ENCODE measurements at places on chromosomes 3 and 15. TPM values are rescaled to one million over a fixed set of nuclear protein-coding genes. Genes with fewer than 3 reads are reported as not detected.
A peak's percentile ranks its signal among the peaks of the same experiment; 100 is the strongest.

The FBXO40 gene
- total RNA-seq: not detected

The CHAC1 gene
- total RNA-seq: 33.1 TPM

The TLR9 gene
- under 0.01 TPM for total RNA-seq

The ROBO2 gene
- 1.5 TPM for total RNA-seq

The LDHAL6B gene
- total RNA-seq: not detected

The GOLGA6L7 gene
- not detected for total RNA-seq

- H3K27ac ChIP-seq: no peak overlapping the region
- no peaks in the 10 kb centered on the region for H3K36me3 ChIP-seq
- H3K4me3 ChIP-seq: no peak overlapping the region
- no peak for DNase-seq
- no peaks in the 10 kb centered on the region for H3K4me1 ChIP-seq
- peaks cover 16% of the 10 kb centered on the region for H3K27me3 ChIP-seq
These were observed 9.2 kb upstream of the TGM5 start for GRCh38 chr15:43275740-43276562.

- H3K27ac ChIP-seq: no peak overlapping the region
- no peaks in the 10 kb centered on the region for H3K4me1 ChIP-seq
- no peaks in the 10 kb centered on the region for H3K36me3 ChIP-seq
- H3K27me3 ChIP-seq: no peaks in the 10 kb centered on the region
These were observed 843.1 kb downstream of the ROBO1 start for GRCh38 chr3:78924711-78925110.

DNA sequence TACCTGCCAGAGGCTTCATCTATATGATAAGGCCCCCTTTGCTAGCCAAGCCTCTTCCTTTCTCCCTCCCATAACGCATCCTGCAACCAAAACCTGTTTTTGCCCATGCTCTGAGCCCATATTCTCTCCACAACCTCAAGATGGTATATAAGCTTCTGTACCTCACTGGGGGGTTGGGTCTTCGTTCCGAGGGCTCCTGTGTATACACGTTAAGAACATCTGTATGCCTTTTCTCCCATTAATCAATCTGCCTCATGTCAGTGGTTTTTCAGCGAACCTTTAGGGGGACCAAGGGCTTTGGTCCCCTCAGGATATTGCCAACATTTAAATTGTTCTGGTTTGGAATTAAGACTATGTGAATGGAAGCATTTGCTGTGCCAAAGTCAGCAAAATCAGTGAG is 168.0 kb downstream of the PEX5L start:
- no peak overlapping the region for H3K4me3 ChIP-seq
- DNase-seq: no peak
- no peaks in the 10 kb centered on the region for H3K4me1 ChIP-seq
- H3K36me3 ChIP-seq: no peaks in the 10 kb centered on the region
- H3K27me3 ChIP-seq: no peaks in the 10 kb centered on the region

DNA sequence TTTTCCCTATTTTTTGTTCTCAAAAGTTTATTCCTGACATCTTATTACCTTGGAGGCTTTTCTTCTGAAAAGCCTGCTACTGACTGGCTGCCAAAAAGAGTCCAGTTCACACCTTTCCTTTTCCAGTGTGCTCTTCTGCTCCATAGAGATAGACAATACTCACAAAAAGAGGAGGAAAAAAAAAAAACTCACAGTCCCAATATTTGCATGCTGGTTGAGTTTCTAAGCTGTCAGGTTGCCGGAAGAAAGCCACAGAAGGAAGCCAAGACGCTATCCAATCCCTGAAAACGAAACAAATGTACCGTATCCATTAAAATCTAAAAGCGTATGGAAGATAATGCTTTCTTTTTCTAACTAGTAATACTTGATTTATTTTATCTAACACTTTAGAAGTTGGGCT is 299.5 kb downstream of the CADM2 start:
- no peak overlapping the region for H3K27ac ChIP-seq
- H3K27me3 ChIP-seq: no peaks in the 10 kb centered on the region
- H3K36me3 ChIP-seq: no peaks in the 10 kb centered on the region
- H3K4me3 ChIP-seq: no peak overlapping the region

DNA sequence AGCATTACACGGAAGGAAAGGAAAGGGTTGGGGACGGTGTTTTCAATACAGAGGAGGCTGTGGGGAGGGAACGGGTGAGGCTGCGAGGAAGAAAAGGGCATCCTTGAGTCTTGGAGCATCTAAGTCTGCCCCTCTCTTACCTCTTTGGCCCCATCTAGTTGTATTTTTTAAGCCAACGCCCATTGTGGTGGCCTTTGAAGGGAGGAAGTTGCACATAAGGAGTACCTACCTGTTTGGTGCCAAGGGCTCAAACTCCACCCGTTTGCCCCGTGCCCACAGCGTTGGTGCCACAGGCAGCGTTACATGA is 146.1 kb upstream of the UMPS start:
- no peaks in the 10 kb centered on the region for H3K4me1 ChIP-seq
- no peak for DNase-seq
- no peak overlapping the region for H3K4me3 ChIP-seq
- H3K27ac ChIP-seq: no peak overlapping the region
- peaks cover 26% of the 10 kb centered on the region for H3K27me3 ChIP-seq
- H3K36me3 ChIP-seq: no peaks in the 10 kb centered on the region

- H3K4me1 ChIP-seq: peaks cover 4% of the 10 kb centered on the region
- peak; percentile 96 for DNase-seq
- H3K27me3 ChIP-seq: no peaks in the 10 kb centered on the region
- H3K36me3 ChIP-seq: peaks cover 6% of the 10 kb centered on the region
- peak within 1 kb of the TSS; percentile 71 for H3K4me3 ChIP-seq
These were observed at the start of gene RPUSD3 for GRCh38 chr3:9843715-9844438. Gene RPUSD3, minus strand, starts transcription at chr3:9844008. Its CDS starts 18 bp downstream, at chr3:9843990.

DNA sequence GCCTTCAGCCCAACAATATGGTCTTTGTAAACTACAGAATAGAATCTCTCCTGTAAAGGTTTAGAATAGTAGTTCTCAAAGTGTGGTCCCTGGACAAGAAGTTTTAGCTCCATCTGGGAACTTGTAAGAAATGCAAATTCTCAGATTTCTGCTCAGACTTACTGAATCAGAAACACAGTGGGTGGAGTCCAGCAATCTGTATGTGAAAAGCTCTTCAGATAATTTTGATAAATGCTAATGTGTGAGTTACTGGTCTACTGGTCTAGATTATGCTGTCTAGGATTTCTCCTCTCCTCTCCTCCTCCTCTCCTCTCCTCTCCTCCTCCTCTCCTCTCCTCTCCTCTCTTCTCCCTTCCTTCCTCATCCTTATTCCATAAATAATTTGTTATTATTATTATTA is 57.5 kb downstream of the RBMS3 start:
- H3K27ac ChIP-seq: no peak overlapping the region
- DNase-seq: no peak
- no peak overlapping the region for H3K4me3 ChIP-seq
- peaks cover 12% of the 10 kb centered on the region for H3K4me1 ChIP-seq

- H3K36me3 ChIP-seq: peaks cover 4% of the 10 kb centered on the region
- H3K27me3 ChIP-seq: no peaks in the 10 kb centered on the region
- H3K4me1 ChIP-seq: peaks cover 7% of the 10 kb centered on the region
- peak; percentile 60 for DNase-seq
These were observed 18.3 kb downstream of the FBXO22 start for GRCh38 chr15:75921732-75922703.

GRCh38 chr15:44084770-44085169 is 110.3 kb downstream of the FRMD5 start:
- no peaks in the 10 kb centered on the region for H3K36me3 ChIP-seq
- no peak overlapping the region for H3K4me3 ChIP-seq
- H3K27me3 ChIP-seq: no peaks in the 10 kb centered on the region
- H3K4me1 ChIP-seq: peaks cover 5% of the 10 kb centered on the region
- no peak overlapping the region for H3K27ac ChIP-seq

GRCh38 chr3:69994919-69995318 is 4.6 kb upstream of the SAMMSON start:
- no peak overlapping the region for H3K27ac ChIP-seq
- no peak overlapping the region for H3K4me3 ChIP-seq

- no peak for DNase-seq
- no peak overlapping the region for H3K27ac ChIP-seq
- H3K4me1 ChIP-seq: no peaks in the 10 kb centered on the region
- H3K4me3 ChIP-seq: no peak overlapping the region
These were observed 326.3 kb upstream of the ICE2 start for GRCh38 chr15:60804986-60805949.

- no peaks in the 10 kb centered on the region for H3K27me3 ChIP-seq
- no peak overlapping the region for H3K27ac ChIP-seq
- no peaks in the 10 kb centered on the region for H3K4me1 ChIP-seq
- no peak for DNase-seq
- no peak overlapping the region for H3K4me3 ChIP-seq
These were observed 41.1 kb upstream of the SKOR1 start for GRCh38 chr15:67784090-67784781.

DNA sequence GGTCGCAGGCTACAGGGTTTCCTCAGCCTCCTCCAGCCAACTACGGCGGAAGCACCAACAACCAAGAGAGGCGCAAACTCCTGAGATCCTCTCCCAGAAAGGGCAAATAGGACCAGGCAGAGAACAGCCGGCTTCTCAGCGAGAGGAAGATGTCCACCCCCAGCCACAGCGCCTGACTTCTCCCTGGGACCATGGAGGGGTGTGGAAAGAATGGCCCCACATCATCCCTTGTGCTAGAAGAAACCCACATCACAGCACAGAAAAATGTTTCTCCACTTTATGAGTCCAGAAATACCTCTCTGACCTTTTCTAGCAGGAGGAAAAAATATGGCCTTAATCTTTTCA is 105.7 kb downstream of the XXYLT1 start:
- H3K36me3 ChIP-seq: no peaks in the 10 kb centered on the region
- no peak overlapping the region for H3K4me3 ChIP-seq
- no peak for DNase-seq
- no peaks in the 10 kb centered on the region for H3K27me3 ChIP-seq

DNA sequence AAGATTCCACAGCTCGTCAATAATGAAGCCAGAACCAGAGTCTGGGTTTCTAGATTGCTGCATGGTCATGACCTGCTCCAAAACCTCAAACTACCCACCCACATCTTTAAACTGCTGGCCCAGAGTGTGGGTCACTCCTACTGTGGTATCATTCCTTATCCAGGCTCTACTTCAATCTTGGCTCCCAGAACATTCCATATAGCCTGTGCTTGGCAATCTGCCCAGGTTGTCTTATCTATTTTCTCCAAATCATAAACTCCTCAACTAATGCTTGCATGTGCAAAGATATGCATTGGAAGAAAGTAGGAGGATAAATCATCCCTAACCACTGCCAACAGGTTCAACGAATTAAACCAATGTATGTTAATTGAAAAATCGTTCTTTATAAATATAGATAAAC is 169.7 kb downstream of the ANXA2 start:
- H3K27ac ChIP-seq: no peak overlapping the region
- no peaks in the 10 kb centered on the region for H3K4me1 ChIP-seq
- H3K27me3 ChIP-seq: peaks cover 4% of the 10 kb centered on the region
- no peaks in the 10 kb centered on the region for H3K36me3 ChIP-seq

GRCh38 chr15:81050805-81051204 is 50.1 kb downstream of the TLNRD1 start:
- H3K4me1 ChIP-seq: no peaks in the 10 kb centered on the region
- H3K36me3 ChIP-seq: no peaks in the 10 kb centered on the region
- no peak overlapping the region for H3K4me3 ChIP-seq
- H3K27ac ChIP-seq: no peak overlapping the region
- DNase-seq: no peak
- no peaks in the 10 kb centered on the region for H3K27me3 ChIP-seq

- H3K4me1 ChIP-seq: peaks cover 5% of the 10 kb centered on the region
- H3K27me3 ChIP-seq: no peaks in the 10 kb centered on the region
- H3K4me3 ChIP-seq: peak overlapping the region; percentile 63
- H3K27ac ChIP-seq: peak overlapping the region; percentile 61
- peaks cover 5% of the 10 kb centered on the region for H3K36me3 ChIP-seq
- DNase-seq: no peak
These were observed 804 bp upstream of the BRPF1 start for GRCh38 chr3:9730657-9731205.

GRCh38 chr15:86445579-86446252 is 366.0 kb downstream of the AGBL1 start:
- no peaks in the 10 kb centered on the region for H3K4me1 ChIP-seq
- no peak overlapping the region for H3K27ac ChIP-seq
- H3K4me3 ChIP-seq: no peak overlapping the region
- DNase-seq: no peak

- DNase-seq: no peak
- no peaks in the 10 kb centered on the region for H3K36me3 ChIP-seq
- no peak within 1 kb of the TSS for H3K27ac ChIP-seq
- no peaks in the 10 kb centered on the region for H3K4me1 ChIP-seq
These were observed at the start of gene GPR171 for GRCh38 chr3:151203051-151203420. Gene GPR171, minus strand, starts transcription at chr3:151203216. Its CDS starts 3,830 bp downstream, at chr3:151199386.

All from fibroblast of lung (primary cell).